Dermis microvascular lymphatic vessel endothelial cell (primary cell): ENCODE measurements at places on chromosomes 7 and 10. TPM values are rescaled to one million over a fixed set of nuclear protein-coding genes. Genes with fewer than 3 reads are reported as not detected.

DNA sequence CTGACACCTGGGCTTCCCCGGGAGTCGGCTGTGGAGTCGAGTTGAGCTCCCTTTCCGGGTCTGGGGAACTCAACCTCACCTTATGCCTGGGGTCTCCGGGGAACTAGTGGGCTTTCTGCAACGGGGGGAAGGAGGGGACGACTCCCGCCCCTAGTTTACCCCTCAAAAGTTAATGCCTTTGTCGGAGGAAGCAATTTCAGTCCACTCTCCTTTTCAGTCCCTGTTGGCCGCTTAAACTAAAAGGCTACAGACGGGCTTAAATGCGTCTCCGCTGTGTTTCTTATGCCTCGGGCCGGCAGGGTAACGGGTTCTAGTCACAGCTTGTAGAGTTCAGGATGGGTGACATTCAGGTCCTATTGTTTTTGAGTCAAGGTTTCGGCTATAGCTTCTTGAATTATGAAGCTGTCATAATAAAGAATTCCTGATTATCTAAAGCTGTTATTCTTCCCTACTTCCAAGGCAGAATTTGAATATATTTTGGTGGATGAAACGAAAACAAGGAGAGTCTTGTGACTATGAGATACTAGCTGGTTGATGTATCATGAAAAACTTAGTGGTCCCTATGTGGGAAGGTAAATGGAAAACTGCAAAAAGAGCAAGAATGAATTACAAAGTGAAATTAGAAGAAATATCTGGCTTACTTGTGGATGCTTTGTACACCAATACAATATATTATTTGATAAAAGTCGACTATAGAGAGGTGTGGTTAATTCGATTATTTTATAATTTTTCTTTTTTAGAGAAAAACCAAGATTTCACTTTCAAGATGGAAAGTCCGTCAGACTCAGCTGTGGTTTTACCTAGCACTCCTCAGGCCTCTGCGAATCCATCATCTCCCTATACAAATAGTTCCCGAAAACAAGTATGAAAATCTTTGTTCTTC lies 495 bp downstream of the SFR1 start:
- DNase-seq: peak; percentile 22

DNA sequence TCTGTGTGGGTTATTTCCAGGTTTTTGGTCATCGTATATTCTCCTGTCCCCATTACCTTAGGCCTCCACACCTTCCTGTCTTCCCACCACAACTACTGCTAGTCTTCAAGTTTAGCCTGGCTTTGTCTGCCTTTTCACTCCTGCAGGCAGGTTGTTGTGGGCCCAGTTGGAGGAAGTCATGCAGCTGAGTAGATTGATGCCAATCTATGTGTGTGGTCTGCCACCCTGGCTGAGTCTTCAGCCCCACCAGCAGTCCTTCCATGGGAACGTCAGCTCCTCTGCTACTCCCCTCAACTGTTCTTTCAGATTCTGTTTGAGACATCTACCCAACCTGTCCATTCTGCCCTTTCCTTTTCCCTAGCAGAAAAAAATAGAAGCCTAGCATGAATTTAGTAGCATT lies 6.3 kb downstream of the RINT1 start:
- no peak for DNase-seq

DNA sequence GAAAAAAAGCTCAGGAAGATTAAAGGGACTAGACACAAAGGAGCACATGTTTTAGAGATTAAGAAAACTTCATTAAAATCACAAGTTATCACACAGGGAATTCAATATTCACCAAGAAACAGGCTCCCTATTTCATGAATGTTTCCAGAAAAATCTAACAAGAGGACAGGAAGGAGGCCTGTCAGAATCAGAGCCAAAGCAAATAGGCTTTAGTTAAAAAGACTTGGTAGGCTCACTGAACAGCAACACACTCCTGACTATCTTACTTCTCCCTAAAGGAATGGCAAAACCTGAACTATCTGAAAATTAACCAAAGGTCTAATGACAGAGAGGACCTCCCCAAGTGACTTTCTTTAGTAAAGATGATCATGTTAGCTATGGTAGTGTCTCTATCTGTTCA lies 188.3 kb upstream of the MEOX2 start:
- DNase-seq: no peak

DNA sequence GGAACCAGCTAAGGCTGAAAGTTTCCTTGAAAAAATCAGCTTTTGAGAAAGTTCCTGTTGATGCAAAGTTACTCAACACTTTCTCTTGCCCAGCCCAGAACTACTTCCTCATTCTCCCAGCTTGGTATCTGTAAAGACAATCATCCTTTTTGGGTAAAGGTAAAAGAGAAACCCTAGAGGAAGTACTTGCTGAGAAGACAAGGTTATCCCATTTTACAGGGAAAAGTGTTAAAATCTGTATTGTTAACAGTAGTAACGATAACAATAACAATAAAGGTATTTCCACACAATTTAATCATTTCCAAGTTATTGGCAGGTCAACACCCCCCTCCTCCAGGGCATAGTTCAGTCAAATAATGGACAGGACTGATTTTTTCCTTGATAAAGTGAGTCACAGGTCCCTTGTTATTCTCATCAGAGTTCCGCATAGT lies 2.4 kb downstream of the ALOX5 start:
- no peak for DNase-seq

DNA sequence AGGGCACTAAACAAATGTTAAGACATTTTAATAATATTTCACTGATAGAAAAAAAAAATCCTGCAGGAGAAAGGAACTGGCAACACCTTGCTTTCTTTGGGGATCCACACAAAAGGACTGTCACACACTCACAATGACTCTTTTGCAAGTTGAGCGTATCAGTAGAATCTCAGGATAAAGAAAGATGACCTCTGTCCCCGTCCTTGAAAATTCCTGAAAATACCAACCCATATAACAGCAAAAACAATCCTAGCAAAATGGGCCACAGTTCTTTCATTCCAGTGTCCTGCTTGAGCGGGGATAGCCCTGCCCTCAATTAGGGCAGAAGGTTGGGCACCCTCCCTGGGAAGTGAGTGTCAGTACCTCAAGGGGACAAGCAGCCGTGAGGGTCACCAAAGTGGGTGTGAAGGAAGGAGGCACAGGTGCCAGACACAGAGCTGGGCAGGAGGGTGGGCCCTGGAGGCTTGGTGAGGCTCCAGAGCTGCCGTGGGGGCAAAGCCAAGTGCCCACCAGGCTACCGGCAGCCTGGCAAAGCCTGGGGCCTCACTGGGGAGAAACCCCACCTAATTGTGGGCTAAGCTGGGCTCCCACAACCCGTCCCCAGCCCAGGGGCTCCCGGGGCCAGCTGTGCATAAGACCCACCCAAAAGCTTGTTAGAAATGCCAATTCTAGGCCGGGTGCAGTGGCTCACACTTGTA lies 2.8 kb downstream of the WDR86 start:
- DNase-seq: no peak

DNA sequence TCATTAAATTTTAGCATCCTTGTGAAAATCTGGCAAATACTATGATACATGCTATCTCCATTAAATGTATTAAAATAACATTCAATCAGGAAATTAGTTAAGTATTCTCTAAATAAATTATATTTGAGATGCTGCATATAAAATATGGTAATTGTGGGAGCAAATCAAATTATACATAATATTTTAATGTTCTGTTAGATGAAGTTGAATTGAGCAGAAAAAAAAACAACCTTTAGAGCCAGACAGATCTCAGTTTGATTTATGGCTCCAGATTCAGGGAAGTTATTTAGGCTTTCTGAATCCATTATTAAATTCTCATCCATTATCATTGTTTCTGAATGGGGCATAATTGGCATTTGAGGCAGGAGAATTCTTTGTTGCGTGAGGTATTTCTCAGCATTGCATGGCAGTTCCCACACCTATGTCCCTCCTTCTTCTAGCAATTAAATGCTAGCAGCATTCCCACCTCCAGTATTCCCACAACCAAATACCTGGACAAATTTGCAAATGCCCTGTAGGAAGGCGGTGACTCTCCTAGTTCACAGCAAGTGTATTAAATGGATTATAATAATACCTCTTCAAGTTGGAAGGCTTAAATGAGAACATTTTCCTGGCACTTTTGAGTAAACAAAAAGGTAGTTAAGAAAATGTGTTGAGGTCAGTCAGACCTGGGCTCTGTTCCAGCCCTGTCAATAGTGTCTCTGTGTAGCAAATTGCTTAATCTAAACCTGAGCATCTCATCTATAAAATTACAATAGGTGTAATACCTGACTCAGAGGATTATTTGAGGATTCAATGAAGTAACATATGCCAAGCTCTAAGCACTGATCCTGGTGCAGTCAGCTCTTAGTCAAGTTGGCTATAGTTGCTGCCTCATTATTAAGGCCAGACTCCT lies 108.9 kb downstream of the RNLS start:
- no peak for DNase-seq

DNA sequence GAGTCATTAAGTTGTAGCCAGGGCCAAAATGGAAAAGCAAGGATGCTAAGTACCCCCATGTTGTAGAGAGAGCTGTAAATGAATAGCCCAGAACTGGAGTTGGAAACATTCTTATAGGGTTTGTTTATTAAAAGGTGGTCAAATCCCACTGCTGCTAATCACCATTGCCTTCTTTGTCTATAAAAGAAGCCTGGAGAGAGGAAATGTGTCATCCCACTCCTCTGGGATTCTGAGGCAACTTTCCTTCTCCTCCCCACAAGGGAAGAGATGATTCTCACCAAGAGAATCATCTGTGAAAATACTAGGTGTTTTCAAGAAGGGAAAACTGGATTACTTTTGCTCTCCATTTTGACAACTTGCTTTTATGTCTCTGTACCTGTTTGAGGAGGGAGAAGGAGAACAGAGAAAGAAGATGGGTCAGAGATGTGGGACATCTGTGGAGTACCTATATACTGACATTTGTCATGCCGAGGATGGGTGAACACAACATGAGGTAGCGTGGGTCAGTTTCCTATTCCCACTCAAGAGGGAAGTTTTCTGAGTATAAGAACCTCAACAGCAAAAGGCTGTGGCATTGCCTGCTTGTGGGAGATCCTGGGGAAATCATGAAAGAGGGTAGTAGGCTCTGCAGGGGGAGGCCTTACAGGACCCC lies 262.2 kb downstream of the KIF20B start:
- DNase-seq: no peak

DNA sequence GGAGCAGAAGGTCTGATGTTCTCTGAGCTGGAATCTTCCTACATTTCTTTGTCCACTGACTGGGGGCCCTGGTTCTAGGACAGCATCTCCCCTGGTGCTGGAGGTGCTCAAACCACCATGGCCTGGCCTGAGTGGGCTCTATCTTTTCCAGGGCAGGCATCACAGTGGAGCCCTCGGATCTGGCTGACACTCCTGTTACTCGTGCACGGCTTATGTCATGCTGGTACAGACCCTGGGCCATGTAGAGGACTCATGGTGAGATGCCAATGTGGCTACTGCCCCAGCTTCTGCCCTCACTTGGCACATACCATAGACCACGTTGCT lies 96.0 kb downstream of the HIPK2 start:
- DNase-seq: no peak

DNA sequence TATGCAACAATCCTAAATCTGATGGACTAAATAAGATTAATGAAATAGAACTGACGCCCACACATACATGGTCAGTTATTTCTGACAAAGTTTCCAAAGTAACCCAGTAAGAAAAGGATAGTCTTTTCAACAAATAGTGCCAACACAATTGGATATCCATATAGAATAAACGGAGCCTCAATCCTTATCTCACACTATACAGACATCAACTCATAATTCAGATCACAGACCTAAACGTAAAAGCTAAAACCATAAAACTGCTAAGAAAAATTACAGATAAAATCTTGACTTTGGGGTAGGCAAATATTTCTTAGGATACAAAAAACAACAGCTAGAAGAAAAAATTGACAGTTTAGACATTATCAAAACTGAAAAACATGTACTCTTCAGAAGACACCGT lies 8.5 kb downstream of the CACUL1 start:
- no peak for DNase-seq

DNA sequence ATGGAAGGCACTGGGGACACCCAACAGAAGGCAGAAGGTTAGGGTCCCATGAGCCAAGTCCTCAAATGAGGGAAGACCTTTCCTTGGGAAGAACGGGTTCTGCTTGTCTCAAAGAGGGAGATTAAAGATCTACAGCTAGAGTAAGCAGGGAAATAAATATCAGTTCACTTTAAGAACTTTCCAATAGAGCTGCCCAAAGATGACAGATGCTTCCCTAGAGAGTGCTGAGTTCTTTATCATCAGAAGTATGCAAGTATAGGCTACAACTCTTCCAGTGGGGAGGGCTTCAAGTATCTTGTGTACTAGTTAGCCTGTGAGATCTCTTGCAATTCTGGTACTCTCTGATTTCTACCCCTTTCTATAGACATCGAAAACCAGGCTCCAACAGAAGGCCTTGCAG lies 39.4 kb downstream of the EMX2 start:
- no peak for DNase-seq

HECW1 gene
- total RNA-seq: not detected in 2 replicates

TMEM140 gene
- total RNA-seq: 18.5 and 49.4 TPM in 2 replicates

SMO gene
- 2.3 and 8.3 TPM in 2 replicates for total RNA-seq
